ENCODE measurements at places on chromosomes 5 and 9. TPM values are rescaled to one million over a fixed set of nuclear protein-coding genes. Genes with fewer than 3 reads are reported as not detected.

TAF11L3 gene
- polyA plus RNA-seq, result not detected

IFNA2 gene
- polyA plus RNA-seq, result not detected

WNT8A gene
- polyA plus RNA-seq, result 0.09 TPM

IL33 gene
- polyA plus RNA-seq, result 14.5 TPM

SLC28A3 gene
- polyA plus RNA-seq, result 1.8 TPM

FBLL1 gene
- polyA plus RNA-seq, result 0.87 TPM

SLC34A3 gene
- polyA plus RNA-seq, result 0.14 TPM

PRR16 gene
- 0.66 TPM for polyA plus RNA-seq

EPB41L4B gene
- 4.2 TPM for polyA plus RNA-seq

RASGEF1C gene
- 0.11 TPM for polyA plus RNA-seq

LPCAT1 gene
- 50.5 TPM for polyA plus RNA-seq

PFN3 gene
- not detected for polyA plus RNA-seq

DNA sequence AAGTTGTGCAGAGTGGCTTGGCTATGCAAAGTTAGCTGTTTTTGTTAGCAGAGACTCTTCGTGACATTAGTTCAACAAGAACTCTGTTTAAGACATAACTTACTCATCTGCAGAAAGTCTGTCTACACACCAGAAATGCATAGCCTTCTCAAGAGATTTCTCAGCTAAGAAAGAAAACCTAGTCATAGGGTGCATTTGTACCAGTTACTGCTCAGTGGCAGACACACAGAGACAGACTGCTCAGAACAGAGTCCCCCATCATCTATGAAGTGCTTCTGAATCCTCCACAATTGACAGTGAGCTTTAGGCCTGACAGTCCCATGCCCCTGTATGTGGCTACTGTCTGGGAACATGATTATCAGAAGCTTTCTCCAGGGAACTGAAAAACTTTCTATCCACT is 56.1 kb upstream of the IFNK start:
- DNase-seq, result no peak

DNA sequence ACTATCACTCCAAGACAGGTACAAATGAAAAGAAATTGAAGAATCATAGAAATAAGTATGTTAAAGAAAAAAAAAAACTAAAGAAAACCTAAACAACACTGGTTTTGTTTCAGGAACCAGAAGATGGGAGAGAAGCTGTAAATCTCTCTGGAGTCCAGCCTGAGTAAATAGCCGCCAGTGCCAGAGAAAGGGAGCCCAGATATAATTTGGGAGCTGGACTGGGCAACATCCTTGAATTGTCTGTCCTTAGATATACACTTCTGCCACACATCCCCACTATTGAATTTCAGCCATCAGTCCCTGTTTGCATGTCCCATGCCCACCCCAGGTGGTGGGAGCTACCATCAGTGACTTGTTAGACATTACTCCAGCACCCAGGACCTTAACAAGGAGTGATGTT is 979.6 kb downstream of the DTWD2 start:
- no peak for DNase-seq

GRCh38 chr5:54313311-54314270 is 3.2 kb upstream of the ARL15 start:
- DNase-seq, result no peak

DNA sequence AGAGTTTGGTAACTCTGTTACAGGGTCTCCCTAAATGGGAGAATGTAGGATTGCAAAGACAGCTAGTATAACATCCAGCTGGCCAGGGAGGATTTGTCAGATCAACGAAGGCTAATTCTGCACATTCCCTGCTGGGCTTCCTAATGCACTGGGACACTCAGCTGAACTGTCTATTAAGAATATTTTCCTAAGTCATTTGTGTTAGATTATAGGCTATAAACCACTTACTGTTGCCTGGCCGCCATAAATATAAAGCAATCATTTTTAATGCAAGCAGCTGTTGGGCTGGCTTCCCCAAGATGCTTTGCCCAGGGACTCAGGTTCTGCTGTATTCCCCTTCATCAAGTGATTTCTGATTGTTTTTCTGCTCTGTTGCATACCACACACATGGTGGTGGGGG is 35.3 kb upstream of the SLIT3 start:
- DNase-seq, result no peak

- DNase-seq, result no peak
These were observed 78.1 kb upstream of the PITX1 start for GRCh38 chr5:135112008-135112725.

GRCh38 chr9:20568400-20568799 is 53.9 kb downstream of the MLLT3 start:
- DNase-seq, result no peak

- DNase-seq, result no peak
These were observed 3.9 kb downstream of the MVB12B start for GRCh38 chr9:126330536-126330935.

DNA sequence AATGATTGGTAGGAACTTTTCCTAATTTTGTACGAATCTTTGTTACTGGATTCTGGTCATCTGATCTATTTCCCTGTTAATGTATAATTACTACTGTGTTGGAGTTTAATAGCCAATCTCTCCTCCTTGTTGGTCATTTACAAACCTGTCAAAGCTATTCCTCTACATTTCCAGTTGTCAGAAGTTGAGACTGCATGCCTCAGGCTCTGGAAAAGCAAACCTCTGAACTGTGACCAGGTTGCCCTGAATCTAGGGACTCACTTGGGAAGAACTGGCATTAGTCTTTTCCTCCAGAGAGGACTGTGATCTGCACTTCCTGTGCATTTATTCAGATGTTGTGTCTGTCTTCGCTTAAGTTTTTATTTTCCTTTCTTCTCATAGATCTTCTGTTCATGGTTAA is 16.1 kb downstream of the PDLIM4 start:
- no peak for DNase-seq

DNA sequence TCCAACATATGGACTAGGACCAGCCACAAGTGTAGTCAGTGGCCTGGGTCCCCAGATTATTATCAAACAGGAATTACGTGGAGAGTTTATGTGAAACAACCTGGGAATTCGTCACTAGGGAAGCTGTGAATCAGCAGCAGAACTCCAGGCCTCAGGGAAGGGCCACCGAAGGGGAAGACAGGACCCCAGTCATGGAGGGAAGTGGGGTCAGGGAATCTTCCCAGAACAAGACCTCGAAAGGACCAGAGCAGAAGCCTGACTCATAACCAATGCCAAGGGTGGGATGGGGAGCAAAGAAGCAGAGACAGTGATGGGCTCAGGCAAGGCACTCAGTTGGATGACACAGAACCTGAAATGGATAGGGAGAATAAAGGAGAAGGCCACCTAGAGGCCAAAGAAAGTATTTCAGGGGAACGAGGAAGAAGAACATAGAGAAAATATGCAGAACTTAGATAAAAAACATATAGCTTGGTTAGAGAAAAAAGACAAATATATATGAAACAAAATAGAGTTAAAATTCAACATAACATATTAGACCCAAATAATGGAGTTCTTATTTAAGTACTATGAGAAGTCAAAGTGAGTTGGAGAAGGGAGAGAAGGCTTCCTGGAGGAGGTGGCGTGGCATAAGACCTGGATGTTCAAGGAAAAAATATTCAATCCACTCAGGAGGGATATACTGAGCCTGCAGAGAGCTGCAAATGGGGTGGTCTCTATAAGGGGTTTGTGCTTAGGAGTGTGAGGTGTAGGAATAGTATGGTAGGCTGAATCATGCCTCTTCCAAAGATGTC is 66.7 kb upstream of the CAST start:
- no peak for DNase-seq

- DNase-seq, result no peak
These were observed 8.8 kb upstream of the PGGT1B start for GRCh38 chr5:115271295-115272050.

DNA sequence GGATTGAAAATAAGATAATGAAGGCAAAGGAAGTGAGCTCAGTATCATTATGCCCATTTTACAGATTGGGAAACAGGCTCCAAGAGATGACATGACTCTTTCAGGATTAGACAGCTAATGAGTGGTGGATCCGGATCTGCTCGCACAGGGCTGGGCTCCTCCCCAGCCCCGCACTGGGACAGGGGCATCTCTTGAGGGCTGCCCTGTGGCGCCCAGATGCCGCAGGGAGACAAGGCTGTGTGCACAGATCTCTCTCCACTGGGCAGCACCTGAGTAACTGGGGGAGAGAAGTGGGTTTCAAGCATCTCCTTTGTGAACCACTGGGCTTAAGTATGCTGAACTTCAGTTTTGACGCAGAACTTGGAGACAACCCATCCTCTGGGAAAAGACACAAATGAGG is 43.9 kb downstream of the ADAMTS2 start:
- no peak for DNase-seq

DNA sequence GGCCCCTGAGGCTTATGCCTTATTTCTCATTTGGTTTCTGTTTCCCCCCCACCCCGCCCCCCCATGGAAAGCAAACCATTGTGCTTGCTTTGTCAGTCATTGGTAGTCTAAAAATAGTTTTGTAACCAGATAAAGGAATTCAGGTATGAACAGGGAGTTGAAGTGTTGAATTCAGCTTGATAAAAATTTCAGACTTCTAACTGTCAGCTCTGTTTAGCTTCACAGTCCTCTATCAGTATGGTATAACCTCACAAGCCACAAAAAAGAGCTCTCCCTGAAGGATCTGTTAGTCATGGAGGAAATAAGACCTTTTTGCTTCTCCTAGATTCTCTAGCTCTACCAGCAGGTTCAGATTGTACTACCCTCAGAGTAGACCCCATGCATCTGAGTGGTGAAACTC is 378.1 kb downstream of the TMEM38B start:
- no peak for DNase-seq

DNA sequence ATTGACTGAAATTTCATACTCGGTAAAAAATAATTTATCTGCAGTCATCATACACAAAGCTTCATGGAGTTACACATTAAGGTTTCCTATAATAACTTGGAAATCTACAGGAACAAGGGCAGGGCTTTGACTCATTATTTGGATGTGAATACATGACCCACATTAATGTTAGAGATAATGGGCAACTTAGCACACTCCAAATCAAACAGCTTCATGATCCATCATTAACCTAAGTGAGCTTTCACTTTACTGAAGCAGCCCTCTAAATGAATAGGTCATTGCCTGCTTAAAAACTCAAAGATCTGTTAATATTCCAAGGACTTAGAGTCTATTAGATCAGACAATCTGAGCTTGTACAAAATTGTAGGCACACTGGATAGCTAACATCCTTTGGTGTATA is 9.0 kb downstream of the CDH12 start:
- no peak for DNase-seq

DNA sequence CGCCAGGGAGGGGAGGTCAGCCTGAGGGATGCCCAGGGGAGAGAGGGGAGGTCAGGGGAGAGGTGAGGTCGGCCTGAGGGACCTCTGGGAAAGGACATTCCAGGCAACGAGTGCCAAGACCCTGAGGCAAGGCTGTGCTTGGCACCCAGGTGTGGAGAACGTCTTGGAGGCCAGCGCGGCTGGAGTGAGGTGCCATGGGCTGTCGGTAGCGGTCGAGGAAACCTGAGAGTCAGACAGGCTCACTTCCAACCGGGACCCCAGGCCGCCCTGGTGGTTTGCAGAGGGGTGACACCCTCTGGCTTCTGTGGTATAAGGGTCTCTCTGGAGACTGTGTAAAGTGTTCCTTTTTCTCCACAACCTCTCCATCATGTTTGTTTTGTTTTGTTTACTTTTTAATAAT is 82.9 kb downstream of the CACNA1B start:
- no peak for DNase-seq

GRCh38 chr5:7886849-7887475 is 18.0 kb downstream of the MTRR start:
- DNase-seq, result no peak

- no peak for DNase-seq
These were observed 13.2 kb upstream of the PCA3 start for GRCh38 chr9:76751001-76751400.

DNA sequence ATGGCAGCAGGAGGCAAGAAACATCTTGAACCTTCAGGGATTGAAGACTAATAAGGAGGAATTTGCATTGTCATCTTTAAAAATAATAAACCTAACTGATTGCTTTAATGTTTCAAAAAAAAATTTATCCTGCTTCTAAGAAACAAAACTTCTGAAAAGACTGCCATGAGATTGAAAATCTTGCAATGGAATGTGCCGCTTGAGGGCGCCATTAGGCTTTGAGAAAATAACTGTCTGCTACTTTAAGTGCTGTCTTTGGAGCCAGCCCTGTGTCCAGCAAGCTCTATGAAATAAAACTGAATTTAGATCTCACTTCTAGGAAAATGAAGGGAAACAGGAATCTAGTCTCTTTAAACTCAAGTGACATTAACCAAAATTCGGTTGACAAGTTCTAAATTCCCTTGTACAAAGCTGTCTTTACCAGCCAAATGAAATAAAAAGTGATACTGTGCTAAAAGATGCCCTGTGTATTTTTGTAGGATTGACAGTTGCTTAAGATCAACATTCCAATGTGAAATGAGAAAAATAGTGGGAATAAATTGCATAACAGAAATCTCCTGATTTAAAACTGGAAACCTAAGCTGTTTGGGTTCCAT is 79.4 kb downstream of the ESM1 start:
- DNase-seq, result peak; percentile 64

DNA sequence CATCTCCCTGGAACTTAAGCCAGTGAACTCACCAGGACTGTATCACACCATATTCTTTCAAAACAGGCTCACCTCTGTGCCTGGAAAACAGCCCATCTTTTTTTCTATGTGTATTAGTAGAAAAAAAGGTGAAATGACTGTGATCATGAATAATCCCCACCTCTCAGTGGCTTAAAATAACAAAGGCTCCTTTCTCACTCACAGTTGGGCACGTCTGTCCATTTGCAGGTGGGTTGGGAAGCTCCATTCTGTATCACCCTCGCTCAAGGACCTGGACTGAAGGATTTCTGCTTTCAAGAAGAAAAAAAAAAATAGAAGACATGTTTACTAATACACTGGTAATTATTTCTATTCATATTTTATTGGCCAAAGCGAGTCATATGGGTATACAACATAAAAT is 17.3 kb upstream of the FGF1 start:
- DNase-seq, result no peak

- DNase-seq, result no peak
These were observed 370.0 kb downstream of the PSAT1 start for GRCh38 chr9:78666818-78667414.
